ENCODE measurements at places on chromosomes 13 and 19.

- peak; percentile 31 for DNase-seq
These were observed 23.5 kb downstream of the FAM187B start for GRCh38 chr19:35204799-35205732.

GRCh38 chr19:442085-442484 lies 18.7 kb downstream of the SHC2 start:
- no peak for DNase-seq

GRCh38 chr19:54803410-54803809 lies at the start of gene KIR2DL4:
TSS of gene KIR2DL4 (plus strand) at chr19:54803610. CDS start at chr19:54803652, 42 bp downstream.
- no peak for DNase-seq

DNA sequence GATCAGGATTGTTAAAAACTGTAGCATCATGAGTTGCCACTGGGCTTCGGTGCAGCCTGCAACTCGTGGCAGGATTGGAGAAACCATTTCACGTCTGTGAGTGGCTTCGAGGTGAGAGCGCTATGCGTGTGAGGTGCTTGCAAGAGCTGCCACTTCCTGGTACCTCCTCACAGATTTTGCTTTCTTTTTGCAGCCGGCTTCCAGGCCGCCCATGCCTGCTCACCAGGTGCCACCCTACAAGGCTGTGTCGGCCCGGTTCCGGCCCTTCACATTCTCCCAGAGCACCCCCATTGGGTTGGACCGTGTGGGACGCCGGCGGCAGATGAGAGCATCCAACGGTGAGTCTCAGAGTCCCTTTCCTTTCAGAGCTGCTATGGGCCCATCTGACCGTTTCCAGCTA lies 57.9 kb upstream of the C1QTNF9 start:
- DNase-seq, result no peak

- no peak for DNase-seq
These were observed 2.5 kb downstream of the KDM4B start for GRCh38 chr19:4971424-4971793.

- DNase-seq, result no peak
These were observed 1527.5 kb upstream of the SLC10A2 start for GRCh38 chr13:104593693-104594092.

GRCh38 chr13:49976314-49977258 lies 20.3 kb upstream of the TRIM13 start:
- peak; percentile 53 for DNase-seq

- DNase-seq, result no peak
These were observed 12.0 kb downstream of the GPX4 start for GRCh38 chr19:1115646-1116420.

GRCh38 chr19:11279505-11280236 lies 16.3 kb upstream of the TSPAN16 start:
- peak; percentile 91 for DNase-seq

DNA sequence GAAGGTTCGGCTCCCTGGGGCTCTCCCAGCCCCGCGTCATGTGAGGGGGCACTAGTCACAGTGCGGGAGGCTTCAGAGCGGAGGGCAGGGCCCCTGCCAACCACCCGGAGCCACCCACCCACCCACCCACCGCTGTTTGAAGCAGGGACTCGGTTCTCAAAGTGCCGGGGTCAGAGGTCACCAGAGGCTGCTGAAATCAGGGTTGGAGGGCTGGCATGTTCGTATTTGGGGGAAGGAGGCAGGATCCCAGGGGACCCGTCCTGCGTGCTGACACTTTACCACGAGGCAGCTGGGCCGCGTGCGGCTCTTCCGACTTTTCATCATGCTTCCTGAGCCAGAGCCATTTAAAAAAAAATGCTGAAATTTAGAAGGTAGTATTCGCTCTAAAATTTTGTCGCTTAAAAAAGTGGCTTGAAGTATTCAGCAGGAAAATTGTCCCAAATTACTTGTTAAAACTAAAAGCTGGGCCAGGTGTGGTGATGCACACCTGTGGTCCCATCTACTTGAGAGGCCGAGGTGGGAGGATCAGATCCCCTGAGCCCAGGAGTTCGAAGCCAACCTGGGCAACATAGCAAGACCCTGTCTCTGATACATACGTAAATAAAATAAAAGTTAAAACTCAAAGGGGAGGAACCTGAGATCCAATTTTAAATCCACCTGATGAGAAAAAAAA lies 21.2 kb downstream of the ATP11A start:
- DNase-seq, result no peak

- DNase-seq, result peak; percentile 67
These were observed 174.5 kb downstream of the KATNAL1 start for GRCh38 chr13:30132623-30133553.

GRCh38 chr19:32971012-32971595 lies 654 bp downstream of the CEP89 start:
- DNase-seq, result no peak

DNA sequence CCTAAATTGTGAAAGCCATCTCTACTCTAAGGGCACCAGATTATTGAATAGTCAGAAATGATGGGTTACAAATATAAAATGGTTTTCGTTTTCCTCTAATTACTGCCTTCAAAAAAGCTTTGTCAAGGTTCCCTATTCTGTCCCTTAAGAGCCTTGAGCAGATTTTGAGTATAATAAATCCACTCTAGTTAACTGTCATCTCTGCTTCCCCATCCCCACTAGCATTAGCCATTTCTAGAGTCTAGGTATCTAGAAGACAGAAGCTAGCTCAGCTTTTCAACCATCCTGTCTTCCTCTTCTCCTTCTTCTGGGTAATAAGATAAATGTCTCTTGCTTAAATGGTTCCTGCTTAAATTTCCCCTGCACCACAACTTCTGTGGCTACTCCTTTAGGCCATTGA lies 290.4 kb downstream of the DACH1 start:
- DNase-seq, result no peak

- no peak for DNase-seq
These were observed 704 bp downstream of the ZNF814 start for GRCh38 chr19:57888107-57888559.

GRCh38 chr19:12133069-12133468 lies 7.1 kb downstream of the ZNF20 start:
- DNase-seq, result no peak

- peak; percentile 39 for DNase-seq
These were observed 24.1 kb downstream of the MICU2 start for GRCh38 chr13:21579754-21580316.

DNA sequence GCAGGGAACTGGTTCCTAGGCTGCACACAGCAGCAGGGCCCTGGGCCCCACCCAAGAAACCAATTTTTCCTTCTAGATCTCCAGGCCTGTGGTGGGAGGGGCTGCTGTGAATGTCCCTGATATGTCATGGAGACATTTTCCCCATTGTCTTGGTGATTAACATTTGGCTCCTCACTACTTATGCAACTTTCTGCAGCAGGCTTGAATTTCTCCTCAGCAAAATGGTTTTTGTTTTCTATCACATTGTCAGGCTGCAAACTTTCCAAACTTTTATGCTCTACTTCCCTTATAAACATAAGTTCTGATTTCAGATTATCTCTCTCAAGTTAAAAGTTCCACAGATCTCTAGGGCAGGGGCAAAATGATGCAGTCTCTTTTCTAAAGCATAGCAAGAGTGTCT lies 310.2 kb upstream of the PCDH20 start:
- DNase-seq, result no peak

DNA sequence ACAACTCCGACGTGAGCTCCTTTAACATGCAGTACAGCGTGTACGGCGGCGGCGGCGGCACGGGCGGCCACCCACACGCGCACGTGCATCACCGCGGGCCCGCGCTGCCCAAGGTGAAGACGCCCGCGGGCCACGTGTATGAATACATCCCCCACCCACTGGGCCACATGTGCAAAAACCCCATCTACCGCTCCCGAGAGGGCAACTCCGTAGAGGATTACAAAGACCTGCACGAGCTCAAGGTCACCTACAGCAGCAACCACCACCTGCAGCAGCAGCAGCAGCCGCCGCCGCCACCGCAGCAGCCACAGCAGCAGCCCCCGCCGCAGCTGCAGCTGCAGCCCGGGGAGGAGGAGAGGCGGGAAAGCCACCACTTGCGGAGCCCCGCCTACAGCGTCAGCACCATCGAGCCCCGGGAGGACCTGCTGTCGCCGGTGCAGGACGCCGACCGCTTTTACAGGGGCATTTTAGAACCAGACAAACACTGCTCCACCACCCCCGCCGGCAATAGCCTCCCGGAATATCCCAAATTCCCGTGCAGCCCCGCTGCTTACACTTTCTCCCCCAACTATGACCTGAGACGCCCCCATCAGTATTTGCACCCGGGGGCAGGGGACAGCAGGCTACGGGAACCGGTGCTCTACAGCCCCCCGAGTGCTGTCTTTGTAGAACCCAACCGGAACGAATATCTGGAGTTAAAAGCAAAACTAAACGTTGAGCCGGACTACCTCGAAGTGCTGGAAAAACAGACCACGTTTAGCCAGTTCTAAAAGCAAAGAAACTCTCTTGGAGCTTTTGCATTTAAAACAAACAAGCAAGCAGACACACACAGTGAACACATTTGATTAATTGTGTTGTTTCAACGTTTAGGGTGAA lies 6.6 kb downstream of the SLITRK5 start:
- no peak for DNase-seq

DNA sequence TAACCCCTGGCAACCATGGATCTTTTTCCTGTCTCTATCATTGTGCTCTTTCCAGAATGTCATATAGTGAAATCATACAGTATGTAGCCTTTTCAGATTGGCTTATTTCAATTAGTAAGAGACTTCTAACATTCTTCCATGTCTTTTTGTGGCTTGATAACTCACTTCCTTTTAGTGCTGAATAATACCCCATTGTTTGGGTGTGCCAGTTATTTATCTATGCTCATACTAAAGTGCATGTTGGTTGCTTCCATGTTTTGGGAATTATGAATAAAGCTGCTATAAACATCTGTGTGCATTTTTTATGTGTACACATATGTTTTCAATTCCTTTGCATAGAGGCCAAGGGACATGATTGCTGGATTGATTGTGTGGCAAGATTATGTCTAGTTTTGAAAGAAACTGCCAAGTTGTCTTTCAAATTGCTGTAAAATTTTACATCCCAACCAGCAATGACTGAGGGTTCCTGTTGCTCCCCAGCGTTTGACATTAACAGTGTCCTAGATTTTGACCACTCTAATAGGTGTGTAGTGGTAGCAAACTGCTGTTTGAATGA lies 358.9 kb downstream of the ITGBL1 start:
- no peak for DNase-seq

DNA sequence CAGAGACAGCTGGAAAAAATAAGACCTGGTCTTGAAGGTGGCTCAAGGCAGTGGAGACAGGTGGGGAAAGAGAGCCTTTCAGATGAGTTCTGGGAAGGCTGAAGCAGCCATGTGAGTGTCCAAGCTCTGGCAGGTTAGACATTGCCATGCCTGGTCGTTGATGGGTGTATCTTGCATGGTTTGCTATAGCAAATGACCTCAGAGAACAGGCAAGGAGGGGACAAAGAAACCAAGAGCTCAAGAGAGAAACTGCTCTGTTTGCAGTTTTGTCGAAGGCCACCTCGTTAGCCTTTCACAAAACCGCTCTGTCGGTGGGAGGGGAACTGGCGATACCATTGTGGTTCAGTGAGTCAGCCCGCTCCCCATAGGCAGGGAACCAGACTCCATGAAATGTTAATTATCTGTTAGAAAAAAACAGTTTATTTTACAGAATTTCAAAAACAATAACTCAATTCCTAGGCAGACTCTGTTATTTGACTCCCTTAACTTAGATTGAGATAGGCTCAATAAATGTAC lies 82.8 kb upstream of the ARGLU1 start:
- no peak for DNase-seq

DNA sequence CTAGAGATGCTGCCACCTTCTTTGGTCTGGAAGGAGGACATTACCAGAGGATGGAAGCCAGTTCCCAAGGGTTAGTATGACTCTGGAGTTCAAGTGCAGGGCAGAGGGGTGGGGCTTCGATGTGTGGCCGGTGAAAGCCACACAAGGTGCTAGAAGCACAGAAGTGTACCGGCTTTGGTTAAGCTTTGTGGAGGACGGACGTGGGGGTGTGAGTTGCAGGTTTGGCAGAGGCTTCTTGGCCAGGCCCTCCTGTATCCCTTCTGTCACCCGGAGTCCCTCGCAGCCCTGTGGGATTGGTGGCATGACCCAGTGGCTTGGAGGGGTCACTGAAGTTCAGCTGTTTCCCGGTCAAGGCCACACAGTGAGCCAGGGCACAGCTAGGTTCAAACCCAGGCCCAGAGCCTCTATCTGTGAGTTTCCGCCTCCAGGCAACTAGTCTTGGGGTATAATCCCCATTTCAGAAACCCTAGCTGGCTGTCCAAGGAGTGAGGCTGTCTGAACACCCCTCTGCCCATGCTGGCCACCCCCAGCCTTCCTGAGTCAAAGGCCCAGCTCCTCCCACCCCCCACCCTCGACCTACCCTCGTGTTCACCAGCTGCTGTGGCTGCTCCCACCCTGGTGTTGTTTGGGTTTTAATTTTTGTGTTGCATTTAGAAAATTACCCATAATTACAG lies 4.6 kb upstream of the SSBP4 start:
- peak; percentile 53 for DNase-seq

GRCh38 chr19:39032063-39032918 lies at the start of gene FBXO27:
TSS of gene FBXO27 (minus strand) at chr19:39032549. CDS start at chr19:39032227, 322 bp downstream.
- no peak for DNase-seq

DNA sequence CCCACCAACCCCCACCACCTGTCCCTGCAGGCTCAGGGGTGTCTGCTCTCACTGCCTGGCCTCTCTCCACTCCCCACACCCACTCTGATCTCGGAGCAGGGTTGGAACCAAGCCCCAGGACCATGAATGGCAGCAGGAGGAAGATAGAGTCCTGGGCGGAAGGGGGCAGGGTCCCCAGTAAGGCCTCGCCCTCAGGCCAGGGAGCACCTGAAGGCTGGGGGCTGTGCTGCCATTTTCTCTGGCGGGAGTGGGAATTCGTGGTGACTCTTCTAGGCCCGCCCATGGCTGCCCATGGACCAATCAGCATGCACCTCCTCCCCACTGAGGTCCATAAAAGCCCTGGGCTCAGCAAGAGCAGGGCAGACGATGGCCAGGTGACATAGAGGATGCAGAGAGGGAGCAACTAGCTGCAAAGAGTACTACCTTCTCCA lies 25.0 kb downstream of the KBTBD6 start:
- DNase-seq, result no peak

DNA sequence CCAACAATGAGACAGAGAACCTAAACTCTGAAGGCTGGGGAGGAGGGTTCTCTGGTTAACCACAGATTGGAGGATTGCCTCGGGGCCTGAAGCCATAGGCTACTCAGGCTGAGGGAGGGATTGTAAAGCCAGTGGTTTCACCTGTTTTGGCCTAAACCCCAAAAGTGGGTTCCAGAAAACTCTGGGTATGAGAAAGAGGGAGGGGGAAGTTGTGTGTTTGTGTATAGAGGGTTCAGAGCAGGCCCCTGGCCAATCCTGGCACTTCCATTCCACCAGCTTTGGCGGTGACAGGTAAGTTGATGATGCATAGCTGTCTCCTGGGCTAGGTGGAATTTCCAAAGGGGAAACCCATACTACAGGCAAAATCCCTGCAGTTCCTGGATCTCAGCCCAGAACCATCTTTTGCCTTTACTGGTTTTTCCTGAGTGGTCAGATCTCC lies 13.5 kb upstream of the CCDC97 start:
- no peak for DNase-seq

- peak; percentile 37 for DNase-seq
These were observed 22.4 kb upstream of the FEM1A start for GRCh38 chr19:4768934-4769777.

GRCh38 chr19:48248081-48248833 lies 7.5 kb downstream of the CARD8 start:
- DNase-seq, result no peak

All from GF-D8 (cell line).